ENCODE measurements at places on chromosomes 12 and 14.

GRCh38 chr12:71371122-71371521 lies 68.5 kb upstream of the LGR5 start:
- DNase-seq: no peak

- DNase-seq: no peak
These were observed 177.9 kb downstream of the ETV6 start for GRCh38 chr12:11827091-11828061.

- DNase-seq: no peak
These were observed 525 bp upstream of the FAR2 start for GRCh38 chr12:29148596-29148910.

GRCh38 chr14:105069871-105070759 lies 4.9 kb upstream of the GPR132 start:
- no peak for DNase-seq

GRCh38 chr12:29346769-29347421 lies 34.1 kb downstream of the ERGIC2 start:
- DNase-seq: no peak

- no peak for DNase-seq
These were observed 251.0 kb upstream of the SFSWAP start for GRCh38 chr12:131459773-131460365.

- DNase-seq: no peak
These were observed 423.7 kb downstream of the PRKD1 start for GRCh38 chr14:29503903-29504302.

DNA sequence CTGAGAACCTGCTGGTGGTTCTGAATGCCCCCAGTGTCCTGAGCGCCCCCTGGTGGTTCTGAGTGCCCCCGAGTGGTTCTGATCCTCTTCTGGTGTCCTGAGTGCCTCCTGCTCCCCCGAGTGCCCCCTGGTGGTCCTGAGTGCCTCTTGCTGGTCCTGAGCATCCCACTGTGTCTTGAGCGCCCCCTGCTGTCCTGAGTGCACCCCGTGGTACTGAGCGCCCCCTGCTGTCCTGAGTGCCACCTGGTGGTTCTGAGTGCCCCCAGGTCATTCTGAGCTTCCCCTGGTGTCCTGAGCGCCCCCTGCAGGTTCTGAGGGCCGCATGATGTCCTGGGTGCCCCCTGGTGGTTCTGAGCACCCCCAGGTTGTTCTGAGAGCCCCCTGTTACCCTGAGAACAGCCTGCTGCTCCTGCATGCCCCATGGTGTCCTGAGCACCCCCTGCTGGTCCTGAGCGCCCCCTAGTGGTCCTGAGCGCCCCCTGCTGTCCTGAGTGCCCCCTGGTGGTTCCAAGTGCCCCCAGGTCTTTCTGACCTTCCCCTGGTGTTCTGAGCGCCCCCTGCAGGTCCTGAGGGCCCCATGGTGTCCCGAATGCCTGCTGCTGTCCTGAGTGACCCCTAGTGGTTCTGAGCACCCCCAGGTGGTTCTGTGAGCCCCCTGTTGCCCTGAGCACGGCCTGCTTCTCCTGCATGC lies 1165.4 kb downstream of the TMEM121 start:
- DNase-seq: peak; percentile 29

GRCh38 chr12:87216436-87216835 lies 812.8 kb downstream of the C12orf50 start:
- no peak for DNase-seq

- no peak for DNase-seq
These were observed 154.3 kb upstream of the CCND2 start for GRCh38 chr12:4119157-4119761.

DNA sequence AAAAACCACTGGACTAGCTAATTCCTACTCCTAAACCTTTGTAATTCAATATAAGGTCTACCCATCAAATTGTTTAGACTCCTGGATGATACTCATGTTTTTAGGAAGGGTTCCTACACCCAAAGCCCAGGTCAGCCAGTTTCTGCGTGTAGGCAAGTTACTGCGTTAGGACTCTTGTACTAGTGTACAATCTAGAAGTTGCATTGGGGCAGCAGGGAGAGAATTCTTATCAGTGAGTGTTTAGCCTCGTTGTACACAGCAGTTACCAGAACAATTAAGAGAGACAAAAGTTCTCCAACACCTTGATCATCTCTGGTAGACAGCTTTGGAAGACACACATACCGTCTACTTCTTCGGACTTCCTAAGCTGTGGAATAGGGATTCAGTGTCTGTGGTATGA lies 29.2 kb downstream of the FBXL14 start:
- no peak for DNase-seq

GRCh38 chr12:99505805-99506204 lies 141.7 kb upstream of the GARIN6 start:
- DNase-seq: no peak

GRCh38 chr12:39752482-39753137 lies 133.0 kb upstream of the ABCD2 start:
- DNase-seq: no peak

- DNase-seq: no peak
These were observed 527.3 kb upstream of the CCDC196 start for GRCh38 chr14:65958664-65959562.

DNA sequence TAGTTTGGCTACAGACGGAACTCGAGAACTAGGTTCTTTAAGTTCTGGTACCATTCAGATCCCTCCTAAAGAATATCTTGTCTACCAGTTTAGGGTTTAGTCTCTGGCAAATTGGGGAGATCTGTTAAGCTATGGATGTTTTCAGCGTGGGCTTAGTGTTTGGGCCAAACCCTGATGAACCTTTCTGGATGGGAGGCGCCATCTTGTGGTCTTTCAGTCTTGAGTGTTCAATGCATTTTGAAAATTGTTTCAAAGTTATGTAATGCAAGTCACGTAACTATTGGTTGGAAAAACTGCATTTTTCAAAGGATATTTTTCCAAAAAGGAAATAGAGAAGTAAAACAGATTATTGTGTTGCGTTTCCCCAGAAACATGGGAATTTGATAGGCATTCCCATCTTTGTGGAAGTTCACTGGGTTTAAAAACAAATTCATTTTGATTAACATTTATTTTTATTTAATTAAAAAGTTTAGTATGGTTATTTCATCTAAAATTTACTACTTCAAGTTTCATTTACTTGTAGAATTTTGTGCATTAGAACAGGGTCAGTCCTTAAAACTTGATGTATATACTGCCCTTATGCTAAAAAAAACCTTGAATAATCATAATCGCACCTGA lies 169.0 kb downstream of the PRIMA1 start:
- no peak for DNase-seq

- no peak for DNase-seq
These were observed 28.0 kb downstream of the DERA start for GRCh38 chr12:15939111-15939510.

DNA sequence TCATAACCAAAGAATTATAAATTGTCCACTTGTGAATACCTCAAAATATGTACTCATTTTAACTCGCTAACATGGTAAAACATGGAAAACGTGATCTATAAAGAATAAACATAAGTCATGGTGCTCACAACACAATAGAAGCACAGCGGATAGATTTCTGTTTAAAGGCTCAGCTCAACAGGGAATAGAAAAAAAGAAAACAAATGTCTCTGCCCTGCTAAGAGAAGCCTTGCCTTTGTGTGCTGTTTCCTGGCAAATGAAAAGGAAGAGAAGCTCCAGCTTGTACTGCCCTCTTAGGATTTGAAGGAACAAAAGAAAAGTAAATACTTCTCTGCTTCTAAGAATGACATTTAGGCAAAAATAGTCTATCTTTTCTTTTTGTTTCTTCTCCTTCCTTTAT lies 121.0 kb upstream of the KRR1 start:
- no peak for DNase-seq

DNA sequence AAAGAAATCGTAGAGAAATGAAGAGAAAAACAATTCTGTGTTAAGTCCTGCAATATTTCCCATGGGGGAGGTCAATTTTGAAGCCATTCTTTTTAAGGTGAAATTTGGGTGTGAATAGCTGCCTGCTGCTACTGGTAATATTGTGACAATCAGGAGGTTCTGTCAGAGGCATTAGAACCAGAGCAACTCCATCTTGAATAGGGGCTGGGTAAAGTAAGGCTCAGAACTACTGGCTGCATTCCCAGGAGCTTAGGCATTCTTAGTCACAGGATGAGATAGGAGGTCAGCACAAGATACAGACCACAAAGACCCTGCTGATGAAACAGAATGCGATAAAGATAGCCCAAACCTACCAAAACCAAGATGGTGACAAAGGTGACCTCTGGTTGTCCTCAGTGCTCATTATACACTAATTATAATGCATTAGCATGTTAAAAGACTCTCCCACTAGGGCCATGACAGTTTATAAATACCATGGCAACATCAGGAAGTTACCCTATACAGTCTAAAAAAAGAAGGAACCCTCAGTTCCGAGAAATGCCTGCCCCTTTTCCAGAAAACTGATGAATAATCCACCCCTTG lies 24.8 kb upstream of the MTHFD1 start:
- no peak for DNase-seq

DNA sequence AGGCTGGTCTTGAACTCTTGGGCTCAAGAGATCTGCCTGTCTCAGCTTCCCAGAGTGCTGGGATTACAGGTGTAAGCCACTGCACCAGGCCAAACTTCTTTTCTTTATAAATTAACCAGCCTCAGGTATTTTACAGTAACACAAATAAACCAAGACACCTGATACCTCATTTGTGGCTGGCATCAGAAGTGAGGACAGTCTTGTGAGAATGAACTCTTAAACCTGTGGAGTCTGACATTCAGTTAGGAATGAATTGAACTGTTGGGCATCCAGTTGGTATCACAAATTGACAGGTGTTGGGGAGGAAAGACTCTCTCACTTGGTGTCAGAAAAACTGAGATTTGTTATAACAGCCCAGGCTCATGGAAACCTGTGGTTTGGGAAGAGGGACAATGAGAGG lies 120.5 kb downstream of the DENND5B start:
- DNase-seq: no peak

DNA sequence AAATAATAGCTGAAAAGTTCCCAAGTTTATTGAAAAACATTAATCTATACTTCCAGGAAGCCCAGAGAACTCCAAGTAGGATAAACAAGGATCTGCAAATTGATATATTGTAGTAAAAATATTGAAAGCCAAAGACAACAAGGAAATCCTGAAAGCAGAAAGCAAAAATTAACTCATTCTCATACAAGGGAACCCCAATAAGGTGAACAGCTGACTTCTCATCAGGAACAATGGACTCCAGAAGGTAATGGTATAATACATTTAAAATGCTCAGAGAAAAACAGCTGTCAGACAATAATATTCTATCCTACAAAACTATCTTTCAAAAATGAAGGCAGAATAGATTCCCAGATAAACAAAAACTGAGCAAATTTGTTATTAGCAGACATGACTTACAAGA lies 138.1 kb upstream of the BMP4 start:
- DNase-seq: no peak

DNA sequence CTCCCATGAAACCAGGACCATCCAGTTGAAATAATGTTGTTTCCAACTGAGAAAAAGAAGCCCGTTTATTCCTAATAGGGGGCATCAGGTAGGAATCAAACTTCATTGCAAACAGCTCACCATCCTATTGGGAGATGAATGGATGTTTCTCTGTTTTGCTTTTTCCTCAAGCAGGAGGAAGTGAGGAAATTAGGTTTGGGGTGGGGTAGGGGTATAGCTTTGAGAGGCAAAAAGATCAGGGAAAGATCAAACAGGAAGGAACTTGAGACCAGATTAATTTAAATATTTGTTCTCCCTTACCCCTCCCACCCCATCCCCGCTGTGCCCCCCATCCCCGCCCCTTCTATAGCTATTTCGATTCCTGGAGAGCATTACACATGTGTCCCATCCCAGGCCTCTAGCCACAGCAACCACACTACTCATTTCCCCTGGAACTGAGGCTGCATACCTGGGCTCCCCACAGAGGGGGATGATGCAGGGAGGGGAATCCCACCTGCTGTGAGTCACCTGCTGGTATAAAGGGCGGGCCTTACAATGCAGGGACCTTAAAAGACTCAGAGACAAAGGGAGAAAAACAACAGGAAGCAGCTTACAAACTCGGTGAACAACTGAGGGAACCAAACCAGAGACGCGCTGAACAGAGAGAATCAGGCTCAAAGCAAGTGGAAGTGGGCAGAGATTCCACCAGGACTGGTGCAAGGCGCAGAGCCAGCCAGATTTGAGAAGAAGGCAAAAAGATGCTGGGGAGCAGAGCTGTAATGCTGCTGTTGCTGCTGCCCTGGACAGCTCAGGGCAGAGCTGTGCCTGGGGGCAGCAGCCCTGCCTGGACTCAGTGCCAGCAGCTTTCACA lies at the start of gene IL23A:
TSS of gene IL23A (plus strand) at position 577 of the 850 bp plus-strand sequence. CDS start at position 738, 161 bp downstream.
- DNase-seq: peak; percentile 61

DNA sequence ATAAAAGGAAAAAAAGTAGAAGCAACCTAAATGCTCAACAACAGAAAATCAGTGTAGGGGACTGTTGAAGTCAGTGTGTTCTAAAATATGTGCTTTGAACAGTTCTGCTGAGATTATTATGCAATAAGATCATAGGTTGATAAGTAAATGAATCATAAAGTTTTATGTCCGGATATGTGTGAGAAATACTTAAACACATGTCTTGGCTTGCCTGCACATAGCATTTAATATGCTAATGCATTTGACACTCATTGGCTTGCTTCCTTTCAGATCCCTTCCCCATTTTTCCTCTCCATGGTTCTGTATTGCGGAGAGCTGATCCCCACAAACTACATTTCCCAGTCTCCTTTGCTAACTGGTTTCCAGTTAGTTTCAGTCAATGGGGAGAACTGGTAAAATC lies 573.8 kb upstream of the TBX3 start:
- DNase-seq: no peak

DNA sequence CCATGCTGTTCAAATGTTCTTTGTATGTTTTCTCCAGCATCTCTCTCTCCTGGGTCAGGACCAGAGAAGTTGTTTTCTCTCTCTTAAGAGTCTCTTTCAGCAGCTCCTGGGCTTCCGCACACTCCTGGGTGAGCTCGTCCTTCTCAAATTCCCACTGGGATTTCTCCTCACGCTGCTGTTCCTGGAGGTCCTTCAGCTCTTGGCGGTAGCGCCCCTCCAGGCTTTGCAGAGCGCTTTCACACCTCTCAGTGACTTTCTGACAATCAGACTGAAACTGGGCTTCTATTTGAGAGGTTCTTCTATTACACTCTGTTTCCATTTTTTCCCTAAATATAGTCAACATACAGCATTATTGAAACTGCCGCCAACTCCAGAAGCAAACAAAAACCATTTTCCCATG lies 72.7 kb downstream of the NIN start:
- DNase-seq: no peak

DNA sequence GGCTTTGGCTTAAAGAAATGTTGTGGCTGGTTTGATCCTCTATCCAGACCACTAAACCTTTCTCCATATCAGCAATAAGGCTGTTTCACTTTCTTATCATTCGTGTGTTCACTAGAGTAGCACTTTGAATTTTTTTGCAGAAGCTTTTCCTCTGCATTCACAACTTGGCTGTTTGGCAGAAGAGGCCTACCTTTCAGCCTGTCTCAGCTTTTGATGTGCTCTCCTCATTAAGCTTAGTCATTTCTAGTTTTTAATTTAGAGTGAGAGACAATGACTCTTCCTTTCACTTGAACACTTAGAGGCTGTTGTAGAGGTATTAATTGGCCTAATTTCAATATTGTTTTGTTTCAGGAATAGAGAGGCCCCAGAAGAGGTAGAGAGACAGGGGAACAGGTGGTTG lies 13.8 kb downstream of the KCNMB4 start:
- no peak for DNase-seq

Measured in activated naive CD4-positive, alpha-beta T cell (primary cell).